NCI-H774 (cell line): ENCODE measurements at places on chromosomes 5 and 9.

GRCh38 chr9:113504725-113505590, 41.4 kb downstream of the RGS3 start:
- no peak for DNase-seq

GRCh38 chr9:136575626-136576268, 29.9 kb upstream of the NOTCH1 start:
- no peak for DNase-seq

DNA sequence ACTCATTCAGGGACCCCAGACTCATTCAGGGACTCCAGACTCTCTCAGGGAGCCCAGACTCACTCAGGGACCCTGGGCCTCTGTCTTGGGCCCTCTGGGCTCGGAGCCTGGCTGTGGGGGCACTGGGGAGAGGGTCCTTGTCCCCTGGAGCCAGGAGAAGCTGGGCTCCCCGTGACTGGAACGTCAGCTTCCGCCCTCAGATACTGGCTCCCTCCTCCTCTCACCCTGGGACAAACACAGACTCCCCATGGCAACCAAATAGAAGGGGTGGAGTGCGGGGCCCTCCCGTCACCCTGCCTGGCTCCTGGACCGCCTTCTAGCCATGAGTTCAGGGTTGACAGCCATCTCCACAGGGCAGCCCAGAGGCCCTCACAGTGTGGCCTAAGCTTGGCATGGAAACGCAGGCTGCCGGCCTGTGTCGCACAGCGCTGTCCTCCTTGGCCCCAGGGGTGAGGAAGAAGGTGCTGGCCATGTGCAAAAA, 27.6 kb downstream of the ZDHHC11B start:
- no peak for DNase-seq

DNA sequence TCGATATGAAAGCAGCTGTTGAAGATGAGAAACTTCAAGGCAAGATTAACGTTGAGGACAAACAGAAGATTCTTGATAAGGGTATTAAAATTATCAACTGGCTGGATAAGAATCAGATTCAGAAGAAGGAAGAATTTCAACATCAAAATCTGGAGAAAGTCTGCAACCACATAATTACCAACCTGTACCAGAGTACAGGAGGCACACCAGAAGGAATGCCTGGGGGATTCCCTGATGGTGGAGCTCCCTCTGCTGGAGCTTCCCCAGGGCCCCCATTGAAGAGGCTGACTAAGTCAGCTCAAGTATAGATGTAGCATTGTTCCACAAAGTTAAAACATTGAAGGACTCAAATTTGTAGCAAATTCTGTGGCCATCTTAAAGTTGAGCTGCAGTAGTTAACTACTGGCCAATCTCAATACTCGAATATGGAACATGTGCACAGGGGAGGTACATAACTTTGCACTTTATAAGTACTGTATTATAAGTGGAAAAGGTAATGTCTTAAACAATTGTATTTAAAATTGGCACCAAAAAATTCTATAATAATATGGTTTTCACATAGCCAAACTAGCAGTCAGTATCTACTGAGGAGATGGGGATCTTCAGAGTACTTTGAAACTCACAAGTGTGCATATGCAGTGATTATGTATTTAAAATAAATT, 237.5 kb downstream of the CHSY3 start:
- no peak for DNase-seq

GRCh38 chr5:96683392-96683791, 21.2 kb downstream of the CAST start:
- DNase-seq, result no peak

DNA sequence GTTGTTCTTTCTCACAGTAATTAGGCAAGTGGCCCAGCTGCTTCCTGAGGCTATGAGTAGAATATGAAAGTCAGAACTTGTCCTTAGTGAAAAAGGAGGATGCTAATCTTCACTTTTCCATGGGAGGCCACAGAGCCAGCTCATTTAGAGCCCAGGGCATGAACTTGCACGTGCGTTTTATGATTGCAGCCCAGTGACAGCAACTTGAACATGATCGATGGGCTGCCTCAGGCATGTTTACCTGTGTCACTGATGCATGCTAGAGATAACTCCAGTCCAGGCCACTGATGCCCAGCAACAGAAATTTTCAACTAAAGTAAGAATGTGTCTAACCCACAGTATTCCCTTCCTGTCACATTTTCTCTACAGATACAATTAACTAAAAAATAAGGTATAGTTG, 179.3 kb downstream of the CTNND2 start:
- DNase-seq, result no peak

GRCh38 chr9:15696979-15697378, 144.1 kb downstream of the CCDC171 start:
- no peak for DNase-seq

- no peak for DNase-seq
These were observed 9.1 kb downstream of the NDFIP1 start for GRCh38 chr5:142117579-142118151.

- DNase-seq, result no peak
These were observed 15.5 kb upstream of the SOWAHA start for GRCh38 chr5:132797651-132798050.

DNA sequence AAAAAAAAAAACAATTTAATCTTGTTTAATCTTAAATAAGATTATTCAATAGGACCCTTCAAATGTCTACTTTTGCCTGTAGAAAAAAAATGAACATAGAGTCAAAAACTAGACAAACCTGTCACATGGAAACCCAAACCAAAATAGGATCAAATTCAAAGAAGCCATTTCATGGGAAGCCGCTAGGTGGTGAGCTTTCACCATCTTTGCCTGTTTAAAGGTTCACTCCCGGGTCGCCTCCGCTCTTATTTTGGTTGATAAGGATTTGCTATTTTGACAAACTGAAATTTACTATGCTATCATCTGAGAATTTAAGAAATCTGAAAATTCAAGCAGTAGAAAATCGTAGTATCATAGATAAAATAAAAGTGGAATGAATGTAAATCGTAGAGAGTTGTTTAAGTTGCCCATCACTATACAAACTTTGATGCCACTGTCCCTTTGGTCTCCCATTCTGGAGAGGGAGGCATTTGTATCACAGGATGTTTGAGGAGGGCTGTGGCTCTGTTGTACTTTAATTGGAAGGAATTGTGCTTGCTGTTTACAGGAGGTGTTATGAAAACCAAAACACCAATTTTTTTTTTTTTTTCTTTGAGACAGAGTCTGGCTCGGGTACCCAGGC, 43.5 kb upstream of the DNAH5 start:
- DNase-seq, result peak; percentile 39

GRCh38 chr9:130467316-130467715, 22.6 kb downstream of the ASS1 start:
- no peak for DNase-seq

GRCh38 chr5:74187757-74188156, 452.8 kb downstream of the ENC1 start:
- DNase-seq, result no peak

GRCh38 chr5:58348996-58349728, 110.7 kb downstream of the PLK2 start:
- DNase-seq, result no peak

- DNase-seq, result no peak
These were observed 416.4 kb downstream of the EFNA5 start for GRCh38 chr5:107254214-107254901.
